ENCODE measurements at places on chromosomes 3 and 15.

DNA sequence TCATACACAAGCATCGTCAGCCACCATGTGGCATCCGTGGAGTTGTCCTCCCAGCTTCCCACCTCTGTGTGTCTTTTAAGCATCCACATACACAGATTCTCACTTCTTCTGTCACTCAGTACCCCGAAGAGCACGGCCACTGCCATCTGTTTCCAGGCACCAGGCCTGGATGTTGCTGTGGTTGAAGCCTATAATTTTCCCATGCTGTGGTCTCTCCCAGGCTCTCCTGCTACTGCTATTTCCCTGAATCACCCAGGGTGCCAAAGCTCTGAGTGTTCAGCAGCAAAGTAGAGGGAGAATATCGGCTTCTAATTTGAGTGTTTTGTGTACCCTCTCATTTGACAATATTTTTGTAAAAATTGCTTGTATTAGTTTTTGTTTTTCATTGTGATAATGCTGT is 265.7 kb downstream of the DIPK2A start:
- H3K4me3 ChIP-seq, result no peak overlapping the region
- no peaks in the 10 kb centered on the region for H3K4me1 ChIP-seq
- no peak overlapping the region for H3K27ac ChIP-seq
- no peaks in the 10 kb centered on the region for H3K36me3 ChIP-seq
- no peaks in the 10 kb centered on the region for H3K27me3 ChIP-seq

DNA sequence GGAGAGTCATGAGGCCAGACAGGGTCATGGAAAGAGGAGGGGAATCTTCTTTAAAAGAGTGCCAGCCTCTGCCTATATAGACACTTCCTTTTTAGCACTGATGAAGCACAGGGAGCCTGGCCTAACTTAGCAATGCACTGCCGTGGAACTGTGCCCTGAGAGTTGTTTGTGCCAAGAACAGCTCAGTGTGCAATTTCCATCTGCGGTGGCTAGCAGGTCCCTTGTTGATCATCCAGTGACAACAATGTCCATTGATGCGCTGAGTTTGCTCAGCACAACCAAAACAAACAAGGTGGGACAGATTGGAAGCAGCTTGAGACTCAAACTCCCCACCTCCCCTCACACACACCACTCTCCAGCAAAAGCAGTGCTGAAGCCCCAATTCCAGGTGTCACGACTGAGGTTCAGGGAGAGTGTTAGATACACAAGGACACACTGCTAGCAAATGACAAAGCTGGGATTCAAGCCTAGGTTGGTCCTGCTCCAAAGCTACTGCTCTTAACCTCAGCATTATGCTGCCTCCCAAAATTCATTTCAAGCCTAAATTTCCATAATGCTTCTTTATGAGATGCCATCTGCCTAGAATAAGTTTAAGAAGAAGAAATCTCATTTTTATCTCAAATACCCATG is 316.6 kb upstream of the UBE2E2 start:
- H3K27ac ChIP-seq, result no peak overlapping the region
- no peaks in the 10 kb centered on the region for H3K27me3 ChIP-seq
- H3K36me3 ChIP-seq, result no peaks in the 10 kb centered on the region
- no peak overlapping the region for H3K4me3 ChIP-seq
- H3K4me1 ChIP-seq, result no peaks in the 10 kb centered on the region
- no peak for DNase-seq

GRCh38 chr15:45121706-45122417 is 7.7 kb downstream of the DUOXA2 start:
- peaks cover 15% of the 10 kb centered on the region for H3K4me1 ChIP-seq
- no peak overlapping the region for H3K4me3 ChIP-seq
- H3K36me3 ChIP-seq, result no peaks in the 10 kb centered on the region
- peaks cover 11% of the 10 kb centered on the region for H3K27me3 ChIP-seq

- peaks cover 92% of the 10 kb centered on the region for H3K4me1 ChIP-seq
- peaks cover 66% of the 10 kb centered on the region for H3K36me3 ChIP-seq
- no peak overlapping the region for H3K27ac ChIP-seq
These were observed 9.2 kb downstream of the CSRNP1 start for GRCh38 chr3:39144095-39144747.

DNA sequence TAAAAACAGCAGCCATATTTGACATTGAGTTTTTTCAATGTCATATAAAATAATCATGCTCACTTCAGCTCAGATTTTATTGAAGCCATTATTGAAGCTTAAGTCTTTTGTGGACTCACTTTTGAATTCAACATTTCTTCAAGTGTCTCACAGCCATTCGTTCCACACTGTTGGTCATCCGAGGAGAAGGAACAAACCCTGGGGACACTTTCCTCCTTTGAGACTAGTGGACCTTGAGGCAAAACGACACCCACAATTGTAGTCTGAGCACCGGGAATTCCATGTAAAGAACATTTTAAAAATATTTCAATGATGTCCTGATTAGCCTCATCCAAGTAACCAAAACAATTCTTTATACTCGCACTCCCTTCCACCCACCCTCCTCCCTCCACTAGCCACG is 174.7 kb downstream of the CD47 start:
- H3K4me3 ChIP-seq, result no peak overlapping the region
- no peak overlapping the region for H3K27ac ChIP-seq
- DNase-seq, result no peak
- H3K4me1 ChIP-seq, result no peaks in the 10 kb centered on the region

DNA sequence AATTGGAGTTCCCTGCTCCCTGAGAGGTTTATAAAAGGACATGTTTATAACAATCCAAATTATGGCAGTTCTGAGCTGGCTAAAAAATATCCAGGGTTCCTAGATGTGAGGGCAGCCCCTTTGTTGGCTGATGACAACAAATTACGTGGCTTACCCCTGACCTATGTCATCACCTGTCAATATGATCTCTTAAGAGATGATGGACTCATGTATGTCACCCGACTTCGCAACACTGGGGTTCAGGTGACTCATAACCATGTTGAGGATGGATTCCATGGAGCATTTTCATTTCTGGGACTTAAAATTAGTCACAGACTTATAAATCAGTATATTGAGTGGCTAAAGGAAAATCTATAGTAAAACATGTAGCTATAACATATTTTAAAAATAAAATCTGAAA is 13.9 kb downstream of the AADAC start:
- H3K27me3 ChIP-seq, result no peaks in the 10 kb centered on the region
- DNase-seq, result no peak
- H3K27ac ChIP-seq, result no peak overlapping the region

- peaks cover 98% of the 10 kb centered on the region for H3K27me3 ChIP-seq
- no peak overlapping the region for H3K4me3 ChIP-seq
- H3K27ac ChIP-seq, result no peak overlapping the region
- no peak for DNase-seq
- no peaks in the 10 kb centered on the region for H3K36me3 ChIP-seq
These were observed 685 bp upstream of the FOXB1 start for GRCh38 chr15:60003243-60004008.

GRCh38 chr3:196440041-196440537 is 7.9 kb upstream of the UBXN7 start:
- H3K36me3 ChIP-seq, result no peaks in the 10 kb centered on the region
- H3K4me3 ChIP-seq, result no peak overlapping the region
- no peak overlapping the region for H3K27ac ChIP-seq
- DNase-seq, result no peak
- H3K4me1 ChIP-seq, result no peaks in the 10 kb centered on the region

- peak overlapping the region; percentile 54 for H3K27ac ChIP-seq
- no peaks in the 10 kb centered on the region for H3K27me3 ChIP-seq
- DNase-seq, result peak; percentile 48
- no peak overlapping the region for H3K4me3 ChIP-seq
These were observed 49.0 kb upstream of the SEMA4B start for GRCh38 chr15:90151989-90152645.

- H3K27ac ChIP-seq, result no peak overlapping the region
- H3K4me1 ChIP-seq, result no peaks in the 10 kb centered on the region
- no peaks in the 10 kb centered on the region for H3K36me3 ChIP-seq
- DNase-seq, result no peak
- H3K27me3 ChIP-seq, result no peaks in the 10 kb centered on the region
- no peak overlapping the region for H3K4me3 ChIP-seq
These were observed 47.3 kb downstream of the PLSCR2 start for GRCh38 chr3:146421819-146422759.

GRCh38 chr3:130990282-130990681 is 36.3 kb downstream of the ASTE1 start:
- H3K27ac ChIP-seq, result no peak overlapping the region
- H3K4me1 ChIP-seq, result no peaks in the 10 kb centered on the region
- peaks cover 38% of the 10 kb centered on the region for H3K36me3 ChIP-seq
- no peaks in the 10 kb centered on the region for H3K27me3 ChIP-seq
- DNase-seq, result no peak

GRCh38 chr3:23399221-23399620 is 196.1 kb downstream of the UBE2E2 start:
- peaks cover 6% of the 10 kb centered on the region for H3K4me1 ChIP-seq
- no peaks in the 10 kb centered on the region for H3K27me3 ChIP-seq
- no peak overlapping the region for H3K4me3 ChIP-seq

DNA sequence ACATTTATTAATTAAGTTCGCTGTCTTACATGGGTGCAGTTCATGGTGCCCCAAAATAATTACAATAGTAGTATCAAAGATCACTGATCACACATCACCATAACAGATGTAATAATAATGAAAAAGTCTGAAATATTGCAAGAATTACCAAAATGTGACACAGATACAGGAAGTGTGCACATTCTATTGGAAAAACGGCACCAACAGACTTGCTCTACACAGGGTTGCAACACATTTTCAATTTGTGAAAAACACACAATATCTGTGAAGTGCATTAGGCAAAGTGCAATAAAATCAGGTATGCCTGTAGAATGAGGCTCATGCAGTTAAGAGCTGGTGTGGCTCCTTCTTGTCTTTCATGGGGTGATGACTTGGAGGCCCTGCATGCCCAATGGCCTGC is 265.8 kb downstream of the RPLP1 start:
- H3K27ac ChIP-seq, result no peak overlapping the region
- no peak for DNase-seq
- no peaks in the 10 kb centered on the region for H3K27me3 ChIP-seq
- H3K4me3 ChIP-seq, result no peak overlapping the region
- no peaks in the 10 kb centered on the region for H3K36me3 ChIP-seq

DNA sequence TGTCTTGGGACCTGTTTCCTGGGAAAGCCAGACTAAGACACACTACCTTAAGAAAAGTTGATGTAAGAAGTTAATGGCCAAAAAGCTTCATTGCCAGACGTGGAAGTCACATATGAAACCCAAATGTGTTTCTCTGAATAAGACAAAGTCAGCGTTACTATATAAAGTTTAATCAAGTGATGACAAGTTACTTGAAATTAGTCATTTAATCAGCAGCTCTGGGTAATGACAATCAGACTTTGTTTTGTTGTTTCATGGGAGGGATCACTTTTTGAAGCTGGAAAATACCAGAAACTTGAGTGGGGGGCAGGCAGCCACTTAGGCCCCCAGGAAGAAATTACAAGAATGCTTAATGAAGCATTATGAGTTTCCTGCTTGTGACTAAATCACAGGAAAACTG is 218.6 kb downstream of the PTPRG start:
- no peak for DNase-seq
- no peak overlapping the region for H3K27ac ChIP-seq
- no peaks in the 10 kb centered on the region for H3K36me3 ChIP-seq
- no peaks in the 10 kb centered on the region for H3K27me3 ChIP-seq
- no peaks in the 10 kb centered on the region for H3K4me1 ChIP-seq

GRCh38 chr3:165254812-165255211 is 58.6 kb upstream of the SLITRK3 start:
- DNase-seq, result no peak
- H3K36me3 ChIP-seq, result no peaks in the 10 kb centered on the region
- no peaks in the 10 kb centered on the region for H3K27me3 ChIP-seq
- H3K4me3 ChIP-seq, result no peak overlapping the region
- no peak overlapping the region for H3K27ac ChIP-seq

GRCh38 chr15:34472947-34473346 is 35.3 kb upstream of the GOLGA8A start:
- H3K27me3 ChIP-seq, result no peaks in the 10 kb centered on the region
- no peak for DNase-seq
- H3K36me3 ChIP-seq, result no peaks in the 10 kb centered on the region
- H3K4me1 ChIP-seq, result no peaks in the 10 kb centered on the region
- H3K4me3 ChIP-seq, result no peak overlapping the region

DNA sequence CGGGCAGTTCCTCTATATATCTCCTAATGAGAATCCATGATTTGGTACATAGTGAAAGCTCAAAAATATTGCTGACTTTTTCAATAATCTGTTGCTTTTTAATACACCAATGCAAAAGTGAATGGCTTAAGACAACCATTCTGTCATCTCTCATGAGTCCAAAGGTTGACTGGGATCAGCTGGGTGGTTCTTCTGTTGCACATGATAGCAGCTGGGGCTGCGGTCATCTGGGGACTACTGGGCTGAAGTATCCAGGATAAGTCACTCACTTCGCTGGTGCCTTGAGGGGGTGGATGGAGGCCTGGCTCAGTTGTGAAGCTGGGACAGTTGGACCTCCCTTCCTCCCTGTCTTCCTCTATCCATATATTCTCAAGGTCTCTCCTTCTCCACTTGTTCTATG is 53.7 kb downstream of the NOX5 start:
- no peak for DNase-seq
- H3K4me3 ChIP-seq, result no peak overlapping the region
- no peak overlapping the region for H3K27ac ChIP-seq
- no peaks in the 10 kb centered on the region for H3K4me1 ChIP-seq
- H3K27me3 ChIP-seq, result no peaks in the 10 kb centered on the region

- no peak overlapping the region for H3K27ac ChIP-seq
- H3K36me3 ChIP-seq, result no peaks in the 10 kb centered on the region
- H3K4me3 ChIP-seq, result no peak overlapping the region
- no peaks in the 10 kb centered on the region for H3K4me1 ChIP-seq
These were observed 39.5 kb downstream of the CD86 start for GRCh38 chr3:122094693-122095092.
